ENCODE measurements at places on chromosomes 16 and 17.

DNA sequence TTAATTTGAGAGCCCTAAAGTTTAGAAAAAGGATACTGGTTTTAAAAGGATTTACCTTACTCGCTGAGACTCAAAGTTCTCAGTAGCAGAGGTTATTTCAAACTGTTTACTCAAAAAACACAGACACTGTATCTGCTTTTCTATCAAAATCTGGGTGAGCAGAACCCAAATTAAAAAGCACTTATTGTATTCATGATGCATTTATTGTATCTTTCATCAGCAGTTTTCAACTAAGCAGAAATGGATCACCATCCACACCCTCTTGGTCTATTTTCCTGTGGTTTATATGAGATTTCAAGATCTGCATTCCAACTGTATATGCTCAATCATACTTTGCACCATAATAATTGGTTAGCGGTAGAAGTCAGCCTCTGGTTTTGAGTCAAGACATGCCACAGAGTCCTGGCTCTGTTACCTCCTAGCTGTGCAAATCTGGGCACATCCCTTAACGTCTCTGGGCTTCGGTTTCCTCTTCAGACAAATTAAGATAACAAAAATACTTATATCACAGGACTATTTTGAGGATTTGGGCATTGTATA, 109.5 kb downstream of the ASIC2 start:
- H3K4me3 ChIP-seq = no peak overlapping the region
- H3K27me3 ChIP-seq = no peaks in the 10 kb centered on the region
- no peaks in the 10 kb centered on the region for H3K36me3 ChIP-seq
- H3K4me1 ChIP-seq = no peaks in the 10 kb centered on the region
- no peak overlapping the region for H3K27ac ChIP-seq

DNA sequence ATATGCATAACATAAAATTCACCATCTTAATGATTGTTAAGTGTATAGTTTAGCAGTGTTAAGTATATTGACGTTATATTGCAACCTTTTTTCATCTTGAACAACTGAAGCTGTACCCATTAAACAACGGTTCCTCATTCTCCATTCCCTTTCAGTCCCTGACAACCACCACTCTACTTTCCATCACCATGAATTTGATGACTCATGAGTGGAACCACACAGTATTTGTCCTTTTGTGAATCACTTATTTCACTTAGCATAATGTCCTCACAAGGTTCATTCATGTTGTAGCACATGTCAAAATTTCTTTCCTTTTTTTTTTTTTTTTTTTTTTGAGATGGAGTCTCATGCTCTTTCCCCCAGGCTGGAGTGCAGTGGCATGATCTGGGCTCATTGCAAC, 46.0 kb downstream of the HOXB1 start:
- H3K4me1 ChIP-seq = peaks cover 9% of the 10 kb centered on the region
- no peaks in the 10 kb centered on the region for H3K36me3 ChIP-seq
- no peak for DNase-seq
- H3K27ac ChIP-seq = no peak overlapping the region

DNA sequence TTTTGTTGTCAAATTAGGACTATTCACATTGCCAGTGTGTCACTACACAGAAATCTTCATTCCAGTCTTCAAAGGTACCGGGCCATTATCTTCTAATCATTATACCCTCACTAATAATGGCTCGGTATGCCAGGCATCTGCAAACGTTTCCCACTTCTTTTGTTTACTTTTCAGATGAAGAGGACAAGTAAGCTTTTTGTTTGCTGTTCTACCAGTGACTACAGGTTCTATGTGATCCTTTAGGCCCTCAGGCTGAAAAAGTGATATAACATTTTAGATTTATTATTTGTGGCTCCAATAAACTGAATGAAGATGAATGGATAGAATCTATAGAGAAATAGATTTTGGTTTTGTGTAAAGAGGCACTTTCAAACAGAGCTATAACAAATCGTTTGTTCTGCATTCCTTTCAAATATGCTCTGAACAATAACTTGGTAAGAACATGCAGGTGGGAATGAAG, 403 bp upstream of the KRTAP3-1 start:
- H3K4me3 ChIP-seq = no peak overlapping the region
- no peaks in the 10 kb centered on the region for H3K27me3 ChIP-seq
- H3K36me3 ChIP-seq = no peaks in the 10 kb centered on the region
- DNase-seq = no peak
- H3K27ac ChIP-seq = no peak overlapping the region

GRCh38 chr16:15597822-15598647, 44.9 kb downstream of the MARF1 start:
- no peak for DNase-seq
- no peaks in the 10 kb centered on the region for H3K27me3 ChIP-seq
- H3K36me3 ChIP-seq = peaks cover 88% of the 10 kb centered on the region
- H3K27ac ChIP-seq = no peak overlapping the region

DNA sequence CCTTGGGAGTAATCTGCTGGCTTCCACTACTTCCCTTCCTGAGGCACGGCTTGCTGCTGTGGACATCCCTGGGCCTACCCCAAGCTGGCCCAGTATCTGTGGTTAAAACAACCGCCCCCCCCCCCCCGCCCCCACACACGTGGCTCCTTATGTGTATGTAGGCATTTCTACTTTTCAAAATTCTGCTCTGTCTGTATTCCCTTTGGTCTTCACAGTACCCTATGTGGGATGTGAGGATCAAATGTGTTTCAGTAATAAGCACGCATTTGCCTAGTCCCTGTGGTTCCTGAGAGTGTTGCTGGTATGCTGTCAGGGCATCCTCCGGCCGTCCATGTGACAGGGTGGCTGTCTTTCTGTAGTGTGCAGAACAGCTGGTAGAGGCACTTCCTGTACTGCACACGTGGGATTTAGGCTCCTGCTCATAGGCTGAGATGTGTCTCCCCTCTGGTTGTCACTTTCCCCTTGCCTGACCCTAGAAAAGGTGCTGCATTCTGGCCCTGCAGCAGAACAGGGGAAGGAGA, 2.2 kb downstream of the NT5M start:
- H3K27ac ChIP-seq = no peak overlapping the region
- H3K4me3 ChIP-seq = no peak overlapping the region
- no peaks in the 10 kb centered on the region for H3K27me3 ChIP-seq
- peaks cover 22% of the 10 kb centered on the region for H3K4me1 ChIP-seq
- DNase-seq = no peak

DNA sequence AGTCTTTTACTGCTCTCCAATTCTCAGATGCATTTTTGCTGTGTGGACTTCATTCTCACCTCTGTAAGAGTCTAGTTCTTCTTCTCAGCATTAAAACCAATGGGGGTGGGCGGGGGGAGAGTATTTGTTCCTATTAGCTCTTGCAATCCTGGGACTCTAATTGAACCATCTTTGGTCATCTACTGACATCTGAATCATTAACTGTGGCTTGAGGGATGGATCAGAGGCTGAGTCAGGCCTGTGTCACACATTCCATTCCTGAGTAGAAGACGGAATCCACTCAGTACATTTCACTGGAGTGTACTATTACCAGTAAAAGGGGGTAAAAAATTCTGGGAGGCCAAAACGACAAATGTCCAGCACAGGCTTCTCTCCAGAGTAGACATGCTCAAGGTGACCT, 12.8 kb upstream of the ZNF23 start:
- no peaks in the 10 kb centered on the region for H3K4me1 ChIP-seq
- DNase-seq = no peak
- H3K27me3 ChIP-seq = no peaks in the 10 kb centered on the region
- H3K4me3 ChIP-seq = no peak overlapping the region
- H3K36me3 ChIP-seq = peaks cover 10% of the 10 kb centered on the region

- H3K4me1 ChIP-seq = no peaks in the 10 kb centered on the region
- peaks cover 24% of the 10 kb centered on the region for H3K36me3 ChIP-seq
These were observed 34.9 kb downstream of the ARHGAP17 start for GRCh38 chr16:24980077-24980793.

DNA sequence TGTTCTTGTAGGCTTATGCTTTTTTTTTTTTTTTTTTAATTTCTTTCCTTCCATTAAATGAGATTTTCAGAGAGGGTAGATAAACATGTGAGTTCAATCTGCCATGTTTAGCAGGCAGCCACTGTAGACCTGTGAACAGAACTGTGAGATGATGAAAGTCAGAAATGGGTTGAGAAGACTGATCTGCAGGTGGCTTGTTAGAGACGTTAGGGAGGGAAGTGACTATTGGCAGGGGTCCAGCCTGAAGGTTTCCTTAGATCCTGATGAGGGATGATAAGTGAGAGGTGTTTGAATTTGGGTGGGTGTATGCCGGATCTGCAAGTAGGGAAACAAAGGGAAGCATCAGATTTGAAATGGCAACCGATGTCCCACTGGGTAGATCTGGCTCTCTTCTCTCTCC, 157.8 kb downstream of the HS3ST3B1 start:
- H3K27me3 ChIP-seq = no peaks in the 10 kb centered on the region
- H3K4me1 ChIP-seq = no peaks in the 10 kb centered on the region
- no peaks in the 10 kb centered on the region for H3K36me3 ChIP-seq
- DNase-seq = no peak
- H3K27ac ChIP-seq = no peak overlapping the region

GRCh38 chr17:62778990-62779681, 29.0 kb downstream of the MARCHF10 start:
- no peak overlapping the region for H3K4me3 ChIP-seq
- no peaks in the 10 kb centered on the region for H3K4me1 ChIP-seq
- H3K27me3 ChIP-seq = no peaks in the 10 kb centered on the region

DNA sequence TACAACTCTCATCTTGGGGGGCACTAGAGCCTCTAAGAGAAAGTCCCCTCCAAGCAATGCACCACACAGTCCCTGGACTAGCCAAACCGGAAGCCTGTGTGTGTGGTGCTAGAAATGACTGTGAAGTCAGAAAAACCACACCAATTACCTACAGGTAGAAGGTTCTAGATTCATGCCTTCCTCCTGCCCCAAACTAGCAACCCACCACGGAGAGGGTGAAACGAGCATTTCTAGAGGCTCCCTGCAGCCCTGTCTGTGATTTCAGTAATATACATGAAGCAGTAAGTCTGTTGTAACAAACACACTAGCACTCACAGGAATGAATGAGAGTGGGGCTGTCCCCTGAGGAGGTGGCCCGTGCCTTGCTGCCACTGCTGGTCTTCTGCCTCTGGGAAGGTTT, 13.6 kb downstream of the ZFHX3 start:
- no peak for DNase-seq
- H3K36me3 ChIP-seq = no peaks in the 10 kb centered on the region
- H3K4me3 ChIP-seq = no peak overlapping the region
- peaks cover 5% of the 10 kb centered on the region for H3K27me3 ChIP-seq

- H3K27ac ChIP-seq = no peak overlapping the region
- H3K4me1 ChIP-seq = no peaks in the 10 kb centered on the region
- H3K4me3 ChIP-seq = no peak overlapping the region
These were observed 110.0 kb downstream of the GAS7 start for GRCh38 chr17:10088444-10088843.

DNA sequence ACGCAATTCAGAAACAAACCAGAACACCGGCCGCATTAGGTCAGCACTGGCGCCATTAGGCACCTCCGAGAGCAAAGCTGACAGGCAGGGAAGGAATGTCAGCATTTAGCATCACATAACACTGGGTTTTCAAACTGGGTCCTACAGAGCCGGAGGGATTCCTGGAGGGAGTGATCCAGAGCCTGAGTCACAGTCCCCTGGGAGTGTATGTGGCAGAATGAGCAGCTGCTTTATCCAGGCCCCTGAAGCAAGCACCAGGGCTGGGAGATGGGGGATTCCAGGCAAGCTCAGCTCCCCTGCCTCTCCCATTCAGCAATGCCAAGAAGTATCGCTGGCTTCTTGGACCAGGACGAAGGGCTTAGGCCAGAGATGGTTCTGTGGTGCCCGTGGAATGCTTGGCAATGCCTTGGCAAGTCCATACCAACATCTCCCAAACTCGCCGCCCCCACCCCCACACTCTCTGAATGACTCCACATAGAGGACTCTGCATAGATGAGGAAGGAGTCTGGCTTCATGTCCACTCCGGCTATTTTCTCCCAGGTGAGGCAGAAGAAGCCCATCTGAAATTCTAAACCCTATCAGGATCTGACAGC, 20.4 kb downstream of the GAS7 start:
- H3K4me1 ChIP-seq = no peaks in the 10 kb centered on the region
- H3K27ac ChIP-seq = no peak overlapping the region
- no peak for DNase-seq

GRCh38 chr17:81340607-81341515, 45.8 kb upstream of the SLC38A10 start:
- no peak overlapping the region for H3K4me3 ChIP-seq
- H3K4me1 ChIP-seq = peaks cover 37% of the 10 kb centered on the region
- H3K27ac ChIP-seq = no peak overlapping the region
- peaks cover 81% of the 10 kb centered on the region for H3K27me3 ChIP-seq
- no peaks in the 10 kb centered on the region for H3K36me3 ChIP-seq
- no peak for DNase-seq

GRCh38 chr17:55811536-55811935, 60.7 kb downstream of the PCTP start:
- no peak overlapping the region for H3K4me3 ChIP-seq
- DNase-seq = no peak
- no peak overlapping the region for H3K27ac ChIP-seq
- no peaks in the 10 kb centered on the region for H3K27me3 ChIP-seq

DNA sequence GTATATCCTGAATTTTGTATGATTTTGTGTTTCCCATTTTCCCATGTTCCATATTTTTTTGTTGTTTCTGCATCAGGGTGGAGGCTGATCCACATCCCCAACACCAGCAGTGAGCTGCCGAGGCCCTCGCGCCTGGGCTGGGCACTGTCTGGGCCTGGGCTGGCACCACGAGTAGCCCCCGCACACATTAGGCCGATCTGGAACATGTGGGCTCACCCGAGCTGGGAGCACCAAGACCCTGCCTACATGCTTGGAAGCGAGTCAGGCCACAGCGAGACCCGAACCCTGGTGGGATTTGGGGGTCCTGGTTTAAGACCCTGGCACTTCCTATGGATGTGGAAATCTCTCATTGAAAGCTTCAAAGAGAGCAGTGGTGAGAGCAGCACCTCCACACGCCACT, 8.5 kb downstream of the KCTD5 start:
- H3K4me3 ChIP-seq = no peak overlapping the region
- no peak for DNase-seq
- no peaks in the 10 kb centered on the region for H3K27me3 ChIP-seq
- H3K36me3 ChIP-seq = peaks cover 4% of the 10 kb centered on the region
- H3K27ac ChIP-seq = no peak overlapping the region

DNA sequence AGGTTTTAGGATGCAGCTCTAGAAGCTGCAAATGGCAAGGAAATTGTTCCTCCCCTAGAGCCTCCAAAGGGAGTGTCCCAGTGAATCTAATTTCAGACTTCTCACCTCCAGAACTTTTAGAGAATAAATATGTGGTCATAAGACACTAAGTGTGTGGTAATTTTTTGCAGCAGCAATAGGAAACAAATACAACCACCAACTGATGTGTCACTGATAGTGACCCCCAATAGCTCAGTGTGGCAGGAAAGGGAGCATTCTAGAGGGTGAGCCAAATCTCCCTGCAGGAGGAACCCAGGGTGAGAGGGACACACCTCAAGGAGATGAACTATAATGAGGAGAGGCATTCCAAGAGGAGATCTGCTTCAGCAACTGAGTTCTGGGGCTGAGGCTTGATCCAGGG, 4.1 kb downstream of the CCL4L2 start:
- DNase-seq = no peak
- no peaks in the 10 kb centered on the region for H3K4me1 ChIP-seq
- H3K4me3 ChIP-seq = no peak overlapping the region
- no peaks in the 10 kb centered on the region for H3K36me3 ChIP-seq

Measured in effector memory CD4-positive, alpha-beta T cell (primary cell).